ENCODE measurements at places on chromosomes 11 and 22. TPM values are rescaled to one million over a fixed set of nuclear protein-coding genes. Genes with fewer than 3 reads are reported as not detected.

SLC15A3 gene
- polyA plus RNA-seq: 0.90 TPM

HSPB2 gene
- not detected for polyA plus RNA-seq

VPREB3 gene
- polyA plus RNA-seq: 0.80 TPM

TMEM132A gene
- polyA plus RNA-seq: not detected

IFTAP gene
- 2.8 TPM for polyA plus RNA-seq

SLC22A25 gene
- polyA plus RNA-seq: not detected

SLC6A5 gene
- not detected for polyA plus RNA-seq

ZNF280B gene
- 3.0 TPM for polyA plus RNA-seq

ACRV1 gene
- not detected for polyA plus RNA-seq

HORMAD2 gene
- polyA plus RNA-seq: not detected

C11orf21 gene
- 20.2 TPM for polyA plus RNA-seq

TEX12 gene
- polyA plus RNA-seq: not detected

TPH1 gene
- polyA plus RNA-seq: not detected

NAALAD2 gene
- polyA plus RNA-seq: not detected

NCF4 gene
- not detected for polyA plus RNA-seq

PRR14L gene
- polyA plus RNA-seq: 26.7 TPM

FGF3 gene
- not detected for polyA plus RNA-seq

PHOX2A gene
- polyA plus RNA-seq: not detected

PKP3 gene
- not detected for polyA plus RNA-seq

LRRC74B gene
- not detected for polyA plus RNA-seq

RAG2 gene
- polyA plus RNA-seq: not detected

SLC17A6 gene
- polyA plus RNA-seq: not detected

LRRC4C gene
- polyA plus RNA-seq: not detected

CARD10 gene
- polyA plus RNA-seq: not detected

DDB1 gene
- polyA plus RNA-seq: 105 TPM

OR6A2 gene
- not detected for polyA plus RNA-seq

POTEH gene
- polyA plus RNA-seq: not detected

TBX10 gene
- not detected for polyA plus RNA-seq

CSNK2A3 gene
- polyA plus RNA-seq: 0.85 TPM

C11orf16 gene
- not detected for polyA plus RNA-seq

FOXR1 gene
- polyA plus RNA-seq: not detected

CLTCL1 gene
- 0.61 TPM for polyA plus RNA-seq

MPZL2 gene
- polyA plus RNA-seq: 0.94 TPM

SCO2 gene
- 8.3 TPM for polyA plus RNA-seq

SLC29A2 gene
- 1.4 TPM for polyA plus RNA-seq

SEC14L6 gene
- not detected for polyA plus RNA-seq

IL17REL gene
- polyA plus RNA-seq: not detected

CD3E gene
- 811 TPM for polyA plus RNA-seq

MGAT3 gene
- 0.11 TPM for polyA plus RNA-seq

POLR2L gene
- polyA plus RNA-seq: 102 TPM

MMP8 gene
- polyA plus RNA-seq: not detected

RPS19BP1 gene
- polyA plus RNA-seq: 129 TPM

SMC1B gene
- not detected for polyA plus RNA-seq

TSSK2 gene
- not detected for polyA plus RNA-seq

NTM gene
- polyA plus RNA-seq: not detected

GLYATL1 gene
- polyA plus RNA-seq: not detected

UCP3 gene
- polyA plus RNA-seq: 0.50 TPM

LMO2 gene
- polyA plus RNA-seq: not detected
